ENCODE measurements at places on chromosomes 3 and 15.

DNA sequence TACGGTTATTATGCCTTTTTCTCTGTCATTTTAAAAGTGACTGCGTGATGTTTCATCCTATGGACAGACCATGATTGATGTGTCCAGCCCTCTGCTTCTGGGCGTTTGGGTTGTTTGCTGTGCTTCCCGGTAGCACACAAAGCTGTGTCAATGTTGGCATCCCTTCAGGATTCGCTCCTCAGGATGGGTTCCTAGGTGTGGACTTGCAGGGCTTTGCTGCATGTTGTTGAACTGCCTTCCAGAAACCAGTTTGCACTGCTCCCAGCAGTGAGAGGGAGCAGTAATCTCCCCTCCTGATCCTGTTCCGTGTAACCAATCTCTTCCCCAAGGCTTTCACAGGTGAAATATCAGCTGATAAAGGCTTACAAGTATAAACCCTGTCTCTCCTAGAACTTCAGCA lies 787 bp downstream of the TRPM1 start:
- no peak for DNase-seq

GRCh38 chr15:64051093-64051402 lies 4.8 kb upstream of the DAPK2 start:
- no peak for DNase-seq

DNA sequence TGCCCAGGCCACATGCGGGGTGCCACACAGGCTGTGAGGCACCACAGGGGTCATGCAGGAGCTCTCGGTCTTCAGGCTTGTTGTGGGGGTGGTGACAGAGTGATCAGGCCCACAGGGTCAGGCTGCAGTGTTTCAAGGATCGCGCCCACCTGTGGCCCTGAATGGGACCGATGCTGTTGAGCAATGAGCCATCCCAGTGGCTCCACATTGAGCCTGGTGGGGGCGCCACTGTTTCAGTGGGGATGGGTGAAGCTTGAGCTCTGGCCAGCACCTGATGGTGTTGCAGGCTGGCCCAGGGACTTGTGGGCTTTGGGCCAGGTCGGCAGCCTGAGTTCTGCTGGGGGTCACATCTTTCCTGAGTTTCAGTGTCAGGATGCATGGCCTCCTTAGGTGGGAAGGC lies 230.1 kb downstream of the UBE3A start:
- DNase-seq: no peak

DNA sequence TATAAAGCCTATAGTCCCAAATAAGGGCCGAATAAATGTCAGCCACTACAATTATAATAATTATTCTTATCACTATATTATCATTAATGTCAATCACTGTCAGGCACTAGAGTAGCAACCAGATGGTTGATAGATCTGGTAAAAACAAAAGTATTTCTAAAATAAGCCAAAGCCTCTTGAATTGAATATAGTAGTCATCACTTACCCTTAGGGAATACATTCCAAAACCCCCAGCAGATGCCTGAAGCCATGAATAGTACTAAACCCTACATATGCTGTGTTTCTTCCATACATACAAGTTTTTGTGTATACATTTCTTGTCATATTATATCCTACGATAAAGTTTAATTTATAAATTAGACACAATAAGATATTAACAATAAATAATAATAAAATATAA lies 59.1 kb downstream of the LRRC3B start:
- DNase-seq: no peak

- DNase-seq: no peak
Measured at GRCh38 chr15:76449455-76449854, 112.9 kb downstream of the ISL2 start.

GRCh38 chr3:54580453-54580852 lies 347.4 kb downstream of the LRTM1 start:
- DNase-seq: no peak

GRCh38 chr3:124812291-124813265 lies 74.6 kb downstream of the ITGB5 start:
- DNase-seq: no peak

DNA sequence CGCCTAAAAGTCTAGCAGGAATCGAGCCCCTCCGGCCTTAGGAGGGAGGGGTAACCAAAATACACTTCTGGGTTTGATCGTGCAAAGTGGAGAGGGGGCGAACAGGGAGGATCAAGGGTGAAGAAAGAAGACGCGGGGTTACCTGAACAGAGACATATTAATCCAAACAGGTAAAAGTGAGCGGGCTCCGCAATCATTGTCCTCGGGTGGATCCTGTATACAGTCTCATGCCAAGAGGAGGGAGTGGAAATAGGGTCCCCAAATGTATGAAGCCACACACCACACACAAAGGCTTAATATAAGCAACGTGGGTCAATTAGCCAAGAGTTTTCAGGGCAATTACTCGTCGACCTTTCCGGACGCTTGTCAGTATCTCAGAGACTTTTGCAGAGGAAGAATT lies 749.5 kb downstream of the ROBO1 start:
- DNase-seq: no peak
